ENCODE measurements at places on chromosomes 7 and 10.

DNA sequence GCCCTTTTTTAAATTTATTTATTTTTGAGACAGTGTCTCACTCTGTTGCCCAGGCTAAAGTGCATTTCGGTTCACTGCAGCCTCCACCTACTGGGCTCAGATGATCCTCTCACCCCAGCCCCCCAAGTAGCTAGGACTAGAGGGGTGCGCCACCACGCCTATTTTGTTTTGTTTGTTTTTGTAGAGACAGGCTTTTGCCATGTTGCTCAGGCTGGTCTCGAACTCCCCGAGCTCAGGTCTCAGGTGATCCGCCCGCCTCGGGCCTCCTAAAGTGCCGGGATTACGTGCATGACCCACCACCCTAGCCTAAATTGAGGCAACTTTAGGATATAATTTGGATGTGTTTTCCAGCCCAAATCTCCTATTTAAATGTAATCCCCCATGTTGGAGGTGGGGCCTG is 805 bp downstream of the ZNF736 start:
- no peak for DNase-seq

- DNase-seq, result no peak
Observed at GRCh38 chr7:117908031-117908795, 35.0 kb upstream of the CTTNBP2 start.

GRCh38 chr10:1396297-1396635 is 340.1 kb downstream of the WDR37 start:
- DNase-seq, result no peak

- no peak for DNase-seq
Observed at GRCh38 chr7:125908711-125909110, 979.1 kb upstream of the POT1 start.

DNA sequence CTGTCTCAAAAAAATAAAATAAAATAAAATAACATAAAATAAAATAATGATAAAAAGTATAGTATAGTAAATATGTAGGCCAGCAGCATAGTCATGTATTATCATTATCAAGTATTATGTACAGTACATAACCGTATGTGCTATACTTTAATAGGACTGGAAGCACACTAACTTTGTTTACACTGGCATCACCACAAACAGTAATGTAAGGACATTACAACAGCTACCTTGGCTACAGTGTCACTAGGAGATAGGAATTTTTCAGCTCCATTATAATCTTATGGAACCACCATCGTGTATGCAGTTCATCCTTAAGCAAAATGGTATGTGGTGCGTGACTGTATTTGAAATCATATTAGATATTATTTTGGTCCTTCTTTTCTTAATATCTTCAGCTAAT is 1163.5 kb upstream of the LRRTM3 start:
- no peak for DNase-seq

DNA sequence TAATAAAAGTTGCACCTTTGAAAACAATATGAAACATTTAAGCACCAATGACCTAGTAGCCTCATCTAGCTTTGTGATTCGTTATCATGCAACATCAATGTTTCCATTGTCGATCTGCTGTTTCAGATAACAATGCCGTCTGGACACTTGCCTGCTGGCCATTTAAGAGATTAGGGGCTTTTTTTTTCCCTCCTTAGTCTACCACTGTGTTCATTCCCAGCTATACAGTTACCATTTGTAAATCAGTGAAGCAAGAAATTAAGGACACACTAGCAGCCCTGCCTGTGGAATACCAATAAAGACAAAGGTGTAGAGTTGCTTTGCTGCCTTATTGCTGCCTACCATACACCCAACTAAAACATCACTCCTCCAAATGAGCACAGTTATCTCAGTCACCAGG is 37.6 kb upstream of the MYO3A start:
- DNase-seq, result no peak

- no peak for DNase-seq
Observed at GRCh38 chr7:125255810-125256209, 326.2 kb upstream of the POT1 start.

DNA sequence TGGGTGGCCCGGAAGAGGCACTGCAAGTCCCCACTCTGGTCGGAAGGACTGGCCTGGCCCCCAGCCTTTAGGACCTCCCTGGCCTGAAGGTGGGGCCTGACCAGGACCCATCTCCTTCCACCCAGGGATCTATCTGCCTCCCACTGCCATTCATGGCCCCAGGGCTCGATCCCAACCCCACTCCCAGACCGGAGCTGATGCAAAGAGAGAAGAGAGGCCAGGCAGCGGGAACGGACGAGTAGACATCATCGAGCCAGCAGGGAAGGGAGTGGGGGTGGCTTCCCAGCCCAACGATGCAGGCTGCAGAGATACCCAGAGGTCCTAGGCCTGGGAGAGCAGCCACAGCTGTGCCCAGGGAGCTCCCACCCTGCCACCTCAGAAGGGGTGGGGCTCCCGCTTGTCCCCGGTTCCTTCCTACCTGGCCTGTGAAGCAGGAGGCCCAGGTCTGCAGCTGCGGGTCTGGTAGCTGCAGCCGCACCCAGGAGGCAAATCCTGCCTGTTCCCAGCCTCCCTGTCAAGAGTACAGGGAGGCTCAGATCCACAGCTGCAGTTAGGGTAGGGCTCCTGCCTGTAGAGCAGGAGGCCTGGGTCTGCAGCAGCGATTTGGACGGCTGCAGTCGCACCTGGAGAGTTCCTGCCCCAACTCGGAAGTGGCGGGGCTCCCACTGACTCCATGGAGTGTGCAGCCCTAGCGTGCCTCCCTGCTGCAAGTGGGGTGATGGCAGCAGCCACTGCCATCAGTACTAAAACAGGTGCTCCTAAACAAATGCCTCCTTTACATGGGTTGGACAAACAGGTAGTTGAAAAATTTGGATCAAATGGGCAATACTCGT is 1151.0 kb upstream of the PHF14 start:
- no peak for DNase-seq

DNA sequence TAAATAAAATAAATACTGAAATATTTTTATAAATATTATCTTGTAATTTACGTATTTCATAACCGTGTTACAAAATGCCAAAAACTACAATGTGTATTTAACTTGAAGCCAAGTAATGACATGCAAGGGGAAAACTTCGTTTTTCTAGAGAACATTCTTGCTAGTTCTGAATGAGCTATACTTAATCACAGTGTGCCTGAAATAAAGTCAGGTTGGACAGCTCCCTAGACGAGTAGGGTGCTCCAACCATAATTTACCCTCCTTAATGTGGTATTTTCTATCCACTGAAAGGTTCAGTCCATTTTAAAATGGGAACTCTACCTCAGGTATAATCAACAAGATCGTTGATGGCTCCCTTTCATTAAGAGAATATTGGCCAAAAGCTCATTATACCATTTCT is 194.5 kb upstream of the AHR start:
- no peak for DNase-seq

GRCh38 chr10:816958-817357 is 114.5 kb downstream of the LARP4B start:
- DNase-seq, result no peak

DNA sequence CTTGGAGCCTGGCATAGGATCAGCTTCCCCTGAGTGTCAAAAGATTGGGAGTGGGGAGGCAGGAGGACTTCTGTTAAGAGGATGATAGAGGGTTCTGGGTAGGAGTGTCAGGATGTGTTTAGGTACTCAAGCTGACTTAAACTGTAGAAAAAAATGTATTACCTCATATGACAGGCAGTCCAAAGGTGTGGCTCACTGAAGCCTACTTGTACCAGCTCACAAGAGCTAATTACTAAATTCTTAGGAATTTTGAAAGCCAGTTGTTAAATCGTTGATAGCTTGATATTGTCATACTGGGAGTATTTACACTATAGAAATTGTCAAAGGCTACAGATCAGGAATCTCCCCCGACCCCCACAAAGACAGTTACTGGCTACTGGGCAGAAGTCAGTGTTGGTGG is 32.1 kb downstream of the FAS start:
- DNase-seq, result no peak

GRCh38 chr10:100653238-100653956 is 92.0 kb upstream of the PAX2 start:
- DNase-seq, result no peak

DNA sequence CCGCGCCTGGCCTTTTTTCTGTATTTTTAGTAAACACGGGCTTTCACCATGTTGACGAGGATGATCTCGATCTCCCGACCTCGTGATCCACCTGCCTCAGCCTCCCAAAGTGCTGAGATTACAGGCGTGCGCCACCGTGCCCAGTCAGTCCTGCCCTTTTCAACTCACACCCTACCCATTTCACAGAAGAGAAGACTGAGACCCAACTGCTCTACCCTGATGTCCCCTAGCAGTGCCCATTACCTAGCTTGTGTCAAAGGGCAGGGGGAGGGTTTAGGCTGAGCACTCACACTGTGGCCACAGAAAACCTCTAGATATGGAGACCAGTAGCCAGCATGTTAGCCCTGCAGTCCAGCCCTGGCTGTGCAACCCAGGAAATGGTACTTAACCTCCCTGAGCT is 15.7 kb downstream of the MMD2 start:
- no peak for DNase-seq

DNA sequence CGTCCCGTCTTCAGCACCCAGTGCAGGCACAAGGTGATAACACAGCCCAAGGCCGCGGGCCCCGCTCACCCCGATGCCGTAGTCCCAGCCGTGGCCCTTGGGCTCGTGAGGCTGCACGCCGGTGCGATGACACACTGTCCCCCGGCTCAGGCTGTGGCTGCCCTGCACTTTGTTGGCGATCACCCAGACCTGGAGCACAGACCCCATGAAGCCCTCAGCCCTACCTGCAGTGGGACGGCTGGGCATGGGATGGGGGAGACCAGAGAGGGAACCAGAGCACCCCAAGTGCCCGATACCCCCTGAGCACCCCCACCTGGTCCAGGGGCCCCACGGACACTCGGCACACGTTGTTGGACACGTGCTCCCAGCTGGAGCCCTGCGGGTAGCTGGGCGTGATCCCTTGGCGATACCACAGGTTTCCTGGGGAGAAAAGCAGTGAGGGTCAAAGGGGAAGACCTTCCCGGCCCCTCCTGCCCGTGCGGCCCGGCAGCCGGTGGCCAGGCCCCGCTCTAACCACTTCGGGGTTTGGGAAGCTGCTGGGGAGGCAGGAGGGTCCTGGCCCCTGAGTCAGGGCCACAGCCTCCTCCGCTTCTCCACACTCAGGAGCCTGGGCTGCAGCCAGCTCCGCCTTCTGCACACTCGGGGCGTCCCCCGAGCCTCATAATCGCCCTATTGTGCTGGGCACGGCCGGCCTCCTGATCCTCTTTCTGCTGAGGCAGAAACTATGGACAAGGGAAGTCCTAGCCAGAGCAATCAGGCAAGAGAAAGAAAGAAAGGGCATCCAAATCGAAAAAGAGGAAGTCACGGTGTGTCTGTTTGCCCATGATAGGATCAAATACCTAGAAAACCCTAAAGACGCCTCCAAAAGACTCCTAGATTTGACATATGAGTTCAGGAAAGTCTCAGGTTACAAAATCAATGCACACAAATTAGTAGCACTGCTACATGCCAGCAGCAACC is 6.7 kb downstream of the BHLHA15 start:
- no peak for DNase-seq

DNA sequence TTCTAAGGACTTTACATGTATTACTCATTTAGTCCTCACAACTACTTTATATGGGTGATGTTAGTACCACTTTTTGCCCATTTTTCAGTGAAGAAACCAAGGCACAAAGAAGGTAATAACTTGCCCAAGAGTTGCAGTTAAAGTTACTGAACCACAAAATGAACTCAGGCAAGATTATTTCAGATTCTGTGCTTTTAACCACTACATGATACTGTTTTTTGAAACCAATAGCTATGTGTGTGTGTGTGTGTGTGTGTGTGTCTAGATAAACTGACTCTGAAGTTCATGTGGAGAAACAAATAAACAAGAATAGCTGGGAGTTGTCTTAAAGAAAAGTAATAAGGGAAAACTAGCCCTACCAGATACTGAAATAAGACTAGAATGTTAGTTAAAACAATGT is 60.8 kb upstream of the OIT3 start:
- no peak for DNase-seq

- no peak for DNase-seq
Observed at GRCh38 chr7:47901542-47901941, 46.7 kb downstream of the PKD1L1 start.

- DNase-seq, result peak; percentile 72
Observed at GRCh38 chr10:97914837-97915211, 65.2 kb downstream of the GOLGA7B start.
